ENCODE measurements at places on chromosomes 11 and 22.
A peak's percentile ranks its signal among the peaks of the same experiment; 100 is the strongest.

- DNase-seq = no peak
Measured at GRCh38 chr11:17458268-17458667, 18.4 kb downstream of the ABCC8 start.

GRCh38 chr11:86978247-86978646, 23.1 kb upstream of the FZD4 start:
- no peak for DNase-seq

DNA sequence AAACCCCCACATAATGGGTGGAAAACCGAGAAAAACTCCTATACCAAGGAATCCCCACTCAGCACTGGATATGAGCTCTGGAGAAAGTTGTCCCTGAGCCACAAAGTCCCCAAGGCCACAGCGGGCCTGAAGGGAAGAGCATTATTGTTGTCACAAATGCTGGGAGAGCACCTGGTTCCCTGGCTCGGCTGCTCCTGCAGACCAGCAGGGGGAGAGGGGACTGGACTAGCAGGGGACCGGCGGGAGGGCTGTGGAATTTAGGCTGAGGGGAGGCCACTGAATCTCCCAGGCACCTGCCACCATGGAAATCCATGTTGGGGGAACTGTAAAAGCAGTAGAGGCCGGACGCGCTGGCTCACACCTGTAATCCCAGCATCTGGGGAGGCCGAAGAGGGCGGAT, 7.0 kb downstream of the PC start:
- no peak for DNase-seq

GRCh38 chr11:29300420-29300819, 716.4 kb downstream of the KCNA4 start:
- peak; percentile 93 for DNase-seq

GRCh38 chr22:49047447-49047846, 780.2 kb downstream of the BRD1 start:
- DNase-seq = no peak

- DNase-seq = no peak
Measured at GRCh38 chr11:115269191-115269950, 234.8 kb downstream of the CADM1 start.

DNA sequence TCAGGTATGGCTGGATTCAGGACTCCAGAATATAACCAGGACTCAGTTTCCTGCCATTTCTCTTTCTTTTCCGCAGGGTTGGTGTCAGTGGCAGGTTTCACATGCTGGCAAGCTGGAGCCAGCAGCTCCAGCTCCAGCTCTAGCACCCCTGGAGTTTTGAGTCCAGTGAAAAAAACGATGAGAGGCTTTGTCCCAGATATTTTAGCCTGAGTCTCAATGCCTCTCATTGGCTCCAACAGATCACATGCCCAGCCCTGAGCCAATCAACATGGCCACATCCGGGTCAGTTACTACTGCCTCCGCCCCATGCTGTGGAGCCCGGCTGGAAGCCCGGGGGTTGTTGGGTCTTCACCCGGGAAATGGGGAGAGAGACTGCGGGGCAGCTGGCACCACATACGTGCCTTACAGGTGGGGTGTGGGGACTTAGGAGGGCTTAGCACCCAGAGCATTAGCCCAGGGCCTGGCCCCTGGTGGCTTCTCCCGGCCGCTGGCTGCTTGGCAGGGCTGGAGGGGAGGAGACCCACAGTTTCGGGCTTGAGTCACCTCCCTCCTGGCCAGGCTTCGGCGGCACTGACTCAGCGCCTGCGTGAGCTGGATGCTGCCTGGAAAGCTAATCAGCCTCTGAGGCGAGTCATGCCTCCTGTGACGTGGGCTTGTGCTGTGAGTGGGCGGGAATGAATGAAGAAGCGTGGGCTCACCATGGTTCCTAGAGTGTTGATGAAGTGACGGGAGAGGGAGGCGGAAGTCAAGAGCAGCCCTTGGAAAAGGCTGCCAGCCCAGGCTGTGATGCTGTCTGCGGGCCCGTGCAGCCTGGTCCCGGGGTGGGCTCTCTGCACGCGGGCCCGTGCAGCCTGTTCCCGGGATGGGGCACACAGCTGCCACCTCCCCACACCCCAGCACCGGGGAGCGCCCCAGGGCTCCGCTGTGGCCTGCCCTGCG, 15.3 kb upstream of the MRTFA start:
- peak; percentile 92 for DNase-seq

DNA sequence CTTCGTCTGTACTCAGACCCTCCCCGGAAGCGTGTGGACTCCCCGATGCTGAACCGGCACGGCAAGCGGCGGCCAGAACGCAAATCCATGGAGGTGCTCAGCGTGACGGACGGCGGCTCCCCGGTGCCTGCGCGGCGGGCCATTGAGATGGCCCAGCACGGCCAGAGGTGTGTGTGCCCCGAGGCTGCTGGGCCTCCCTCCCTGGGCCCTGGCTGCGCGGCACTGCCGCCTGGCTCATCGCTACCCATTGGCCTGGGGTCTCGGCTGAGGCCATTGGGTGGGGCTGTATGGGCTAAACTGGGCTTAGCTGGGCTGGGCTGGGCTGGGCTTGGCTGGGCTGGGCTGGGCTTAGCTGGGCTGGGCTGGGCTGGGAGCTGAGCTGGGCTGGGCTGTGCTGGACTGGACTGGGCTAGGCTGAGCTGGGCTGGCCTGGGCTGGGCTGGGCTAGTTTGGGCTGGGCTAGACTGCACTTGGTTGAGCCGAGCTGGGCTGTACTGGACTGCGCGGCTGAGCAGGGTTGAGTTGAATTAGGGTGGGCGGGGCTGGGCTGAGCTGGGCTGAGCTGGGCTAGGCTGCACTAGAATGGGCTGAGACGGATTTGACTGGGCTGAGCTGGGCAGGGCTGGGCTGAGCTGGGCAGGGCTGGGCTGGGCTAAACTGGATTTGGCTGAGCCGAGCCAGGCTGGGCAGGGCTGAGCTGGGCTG, 40.7 kb downstream of the MOB2 start:
- no peak for DNase-seq

- no peak for DNase-seq
Measured at GRCh38 chr11:45993531-45994001, 71.1 kb downstream of the LARGE2 start.

DNA sequence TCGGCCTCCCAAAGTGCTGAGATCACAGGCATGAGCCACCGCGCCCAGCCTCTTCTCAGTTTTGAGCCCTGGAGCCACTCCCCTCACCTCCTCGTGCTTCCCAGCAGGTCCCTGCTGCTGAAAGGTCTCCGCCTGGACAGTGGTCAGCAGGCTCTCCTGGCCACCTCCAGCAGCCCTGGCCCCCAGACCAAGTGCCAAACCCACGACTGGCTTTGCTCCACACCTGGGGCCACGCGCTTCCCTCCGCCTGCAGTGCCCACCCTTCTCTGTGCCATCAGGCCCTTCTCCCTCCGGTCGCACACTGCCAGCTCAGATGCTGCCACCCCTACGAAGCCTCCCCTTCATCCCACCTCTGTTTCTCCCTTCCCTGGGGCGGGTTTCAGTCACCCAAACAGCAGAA, 12.8 kb downstream of the FRMD8 start:
- DNase-seq = no peak

GRCh38 chr11:73204711-73205121, 13.4 kb upstream of the P2RY2 start:
- no peak for DNase-seq

All from HS-27A (cell line).